Midbrain (tissue), 1 donor: ENCODE measurements at places on chromosomes 2 and 18.

- no peak for DNase-seq
These were observed 37.4 kb downstream of the NCK2 start for GRCh38 chr2:105782123-105782522.

GRCh38 chr2:119820275-119820674 is 60.6 kb downstream of the PTPN4 start:
- no peak for DNase-seq

- no peak for DNase-seq
These were observed 400.5 kb upstream of the RAB12 start for GRCh38 chr18:8208716-8209115.

DNA sequence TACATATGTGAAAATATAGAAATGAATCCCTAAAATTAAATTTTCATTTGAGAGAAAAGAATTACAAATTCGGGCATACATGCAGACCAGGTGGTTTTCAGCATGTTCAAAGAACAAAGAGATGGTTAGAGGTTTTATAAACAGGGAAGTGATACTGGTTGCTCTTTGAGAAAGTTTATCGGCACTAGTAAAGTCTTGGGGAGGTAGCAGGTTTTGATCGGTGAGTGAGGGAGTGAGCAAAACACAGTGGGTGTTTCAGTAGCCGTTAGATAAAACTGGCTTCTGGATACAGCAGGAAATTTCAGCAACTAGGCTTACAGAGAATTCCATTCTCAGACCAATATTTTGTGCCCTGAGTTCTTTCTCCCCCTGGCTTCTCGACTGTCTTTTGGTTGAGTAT is 51.1 kb downstream of the DSC3 start:
- DNase-seq: no peak

DNA sequence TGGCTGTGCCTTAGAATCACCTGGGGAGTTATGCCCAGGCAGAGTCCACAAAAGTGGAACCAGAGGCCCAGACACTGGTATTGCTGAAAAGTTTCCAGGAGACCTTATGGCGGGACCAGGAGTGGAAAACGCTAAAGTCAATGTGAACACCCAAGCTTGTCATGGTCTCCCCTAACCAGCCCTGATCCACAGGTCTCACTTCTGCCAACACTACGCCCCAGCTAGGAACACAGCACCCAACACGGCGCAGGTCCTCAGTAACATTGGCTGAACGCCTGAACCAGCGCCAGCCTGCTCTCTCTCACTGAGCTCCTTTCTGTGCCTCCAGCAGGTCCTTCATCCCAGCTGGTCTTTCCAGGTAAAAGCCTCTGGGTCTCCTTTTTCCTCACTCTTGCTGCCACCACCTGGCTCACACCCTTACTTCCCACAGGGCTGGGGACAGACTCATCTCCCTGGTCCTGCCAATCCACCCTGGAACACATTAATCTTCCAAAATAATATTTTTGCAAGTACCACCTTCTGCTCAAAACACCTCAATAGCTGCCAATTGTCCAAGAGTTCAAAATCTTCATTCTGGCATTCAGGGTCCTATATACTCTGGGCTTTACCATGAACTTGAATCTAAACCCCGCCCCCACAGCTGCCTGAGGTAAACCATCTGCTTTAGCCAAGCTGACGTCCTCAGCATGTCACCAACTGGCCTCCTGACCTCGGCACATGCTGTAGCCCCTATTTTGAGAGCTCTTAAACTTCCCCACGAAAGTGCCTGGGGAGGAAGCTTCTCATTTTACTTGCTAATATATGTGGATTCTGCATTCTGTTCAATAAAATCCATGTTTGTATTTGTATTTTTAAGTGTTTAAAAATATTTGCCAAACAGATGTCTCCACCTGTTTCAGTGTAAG is 34.6 kb downstream of the ADCY3 start:
- no peak for DNase-seq

DNA sequence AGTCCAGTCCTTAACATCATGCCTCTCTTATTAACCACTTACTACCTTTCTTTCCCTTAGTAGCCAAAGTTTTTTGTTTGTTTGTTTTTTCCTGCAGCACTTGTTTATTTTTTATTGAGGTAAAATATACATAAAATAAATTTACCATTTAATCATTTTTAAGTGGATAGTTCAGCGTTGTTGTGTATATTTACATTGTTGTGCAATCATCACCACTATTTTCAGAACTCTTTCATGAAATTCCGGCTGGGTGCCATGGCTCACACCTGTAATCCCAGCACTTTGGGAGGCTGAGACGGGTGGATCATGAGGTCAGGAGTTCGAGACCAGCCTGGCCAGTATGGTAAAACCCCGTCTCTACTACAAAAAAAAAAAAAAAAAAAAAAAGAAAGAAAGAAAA is 38.1 kb upstream of the LHCGR start:
- DNase-seq: no peak

- no peak for DNase-seq
These were observed 174.4 kb upstream of the SPHKAP start for GRCh38 chr2:228355897-228356296.

- no peak for DNase-seq
These were observed 565.2 kb downstream of the NRXN1 start for GRCh38 chr2:50466685-50467084.

DNA sequence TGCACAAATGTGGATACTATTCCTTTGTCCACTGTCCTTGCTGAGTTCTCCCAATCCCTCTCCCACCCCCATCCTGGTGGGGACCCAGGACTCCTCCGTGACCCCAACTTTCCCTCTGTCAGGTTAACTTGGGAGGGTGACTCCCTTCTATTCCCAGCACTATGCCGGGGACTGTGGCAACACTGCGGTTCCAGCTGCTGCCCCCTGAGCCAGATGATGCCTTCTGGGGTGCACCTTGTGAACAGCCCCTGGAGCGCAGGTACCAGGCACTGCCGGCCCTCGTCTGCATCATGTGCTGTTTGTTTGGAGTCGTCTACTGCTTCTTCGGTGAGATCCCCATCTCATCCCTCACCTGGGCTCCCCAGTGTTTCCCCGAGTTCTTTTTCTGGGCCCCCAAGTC is 739 bp downstream of the TMEM198 start:
- no peak for DNase-seq

GRCh38 chr2:207499114-207499513 is 30.6 kb upstream of the CREB1 start:
- DNase-seq: no peak

- no peak for DNase-seq
These were observed 169.2 kb downstream of the METTL4 start for GRCh38 chr18:2402084-2402483.

DNA sequence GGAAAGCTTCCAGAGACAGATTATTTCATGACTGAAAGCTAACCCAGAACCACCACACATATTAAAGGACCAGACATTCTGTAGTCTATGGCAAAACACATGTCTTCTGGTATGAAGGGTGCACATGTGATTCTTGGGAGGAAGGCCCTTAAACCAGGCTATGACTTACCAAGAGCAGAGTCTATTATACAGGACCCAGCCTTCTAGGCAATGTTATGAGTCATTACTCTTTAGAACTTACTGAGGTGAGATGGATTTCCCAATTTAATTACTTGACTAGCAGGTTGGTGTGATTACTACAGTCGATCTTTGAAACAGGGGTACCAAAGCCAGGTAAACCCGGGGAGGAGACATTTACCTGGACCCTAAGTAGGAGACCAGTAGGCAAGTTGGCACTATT is 350.8 kb downstream of the TRIB2 start:
- no peak for DNase-seq

- DNase-seq: no peak
These were observed 418.3 kb upstream of the SPHKAP start for GRCh38 chr2:228599781-228600180.

DNA sequence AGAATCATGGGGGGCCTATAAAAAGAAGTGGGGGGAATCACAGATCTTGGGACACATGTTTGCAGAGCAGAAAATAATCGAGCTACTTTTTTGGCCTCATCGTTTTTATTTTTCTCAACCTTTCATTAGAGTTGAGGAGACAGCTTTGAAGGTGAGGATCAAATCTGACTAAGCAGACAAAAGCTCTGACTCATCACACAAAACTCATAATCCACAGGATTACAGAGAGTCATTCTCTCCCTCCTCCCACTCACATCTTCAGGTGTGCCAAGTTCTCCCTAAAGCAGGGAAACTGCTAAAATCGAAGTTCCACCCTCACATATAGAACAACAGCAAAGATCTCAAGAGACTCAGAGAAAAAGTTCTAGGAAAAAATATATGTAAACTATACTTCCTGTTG is 15.6 kb downstream of the BAZ2B start:
- DNase-seq: no peak

DNA sequence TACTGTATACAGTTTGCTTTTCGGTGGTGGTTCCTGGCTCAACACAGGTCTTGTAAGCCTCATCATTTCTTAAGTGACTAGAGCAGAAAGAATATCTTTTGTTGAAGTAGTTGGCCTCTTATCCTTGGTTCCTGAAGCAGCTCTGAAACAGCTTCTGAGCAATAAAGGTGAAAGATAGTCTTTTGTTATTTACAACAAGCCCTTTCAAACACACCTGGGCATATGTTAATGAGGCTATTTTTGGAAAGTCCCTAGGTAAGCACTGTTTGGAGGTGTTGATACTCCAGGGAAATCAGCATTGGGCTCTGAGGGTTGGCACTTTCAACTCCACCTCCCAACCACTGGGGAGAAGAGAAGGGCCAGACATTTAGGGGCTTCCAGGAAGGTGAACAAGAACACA is 211.0 kb downstream of the MCFD2 start:
- DNase-seq: no peak

- no peak for DNase-seq
These were observed 666.8 kb upstream of the SETBP1 start for GRCh38 chr18:44013871-44014270.

DNA sequence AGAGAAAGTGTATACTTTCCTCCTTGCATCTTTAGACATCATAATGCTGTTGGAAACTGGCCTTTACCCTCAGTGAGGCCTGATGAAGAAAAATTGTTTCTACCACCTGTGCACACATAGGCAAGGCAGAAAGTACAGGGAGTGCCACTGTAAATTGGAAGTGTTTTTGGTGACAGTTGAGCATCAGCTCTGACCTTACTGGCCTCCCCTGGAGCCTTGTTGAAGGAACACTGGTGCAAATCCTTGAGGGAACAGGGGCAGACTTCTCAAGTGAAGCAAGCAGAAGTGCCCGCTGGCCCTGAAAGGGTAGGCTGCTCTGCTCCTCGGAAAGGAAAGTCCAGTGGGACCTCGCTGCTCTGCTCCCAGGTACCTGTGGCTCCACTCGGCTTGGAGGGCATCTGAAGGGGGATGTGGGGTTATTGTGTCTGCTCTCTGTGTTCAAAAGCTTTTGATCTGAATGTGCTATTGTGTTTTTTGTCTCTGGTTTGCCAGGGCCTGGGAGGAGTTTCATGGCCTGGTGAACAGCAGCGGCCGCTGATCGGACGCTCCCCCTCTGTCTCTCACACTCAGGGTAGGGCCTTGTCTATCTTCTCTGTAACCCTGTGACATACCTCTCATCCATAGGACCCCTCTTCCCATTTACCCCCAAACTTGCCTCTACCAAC is 23.4 kb downstream of the EIF4E2 start:
- DNase-seq: peak; percentile 36

DNA sequence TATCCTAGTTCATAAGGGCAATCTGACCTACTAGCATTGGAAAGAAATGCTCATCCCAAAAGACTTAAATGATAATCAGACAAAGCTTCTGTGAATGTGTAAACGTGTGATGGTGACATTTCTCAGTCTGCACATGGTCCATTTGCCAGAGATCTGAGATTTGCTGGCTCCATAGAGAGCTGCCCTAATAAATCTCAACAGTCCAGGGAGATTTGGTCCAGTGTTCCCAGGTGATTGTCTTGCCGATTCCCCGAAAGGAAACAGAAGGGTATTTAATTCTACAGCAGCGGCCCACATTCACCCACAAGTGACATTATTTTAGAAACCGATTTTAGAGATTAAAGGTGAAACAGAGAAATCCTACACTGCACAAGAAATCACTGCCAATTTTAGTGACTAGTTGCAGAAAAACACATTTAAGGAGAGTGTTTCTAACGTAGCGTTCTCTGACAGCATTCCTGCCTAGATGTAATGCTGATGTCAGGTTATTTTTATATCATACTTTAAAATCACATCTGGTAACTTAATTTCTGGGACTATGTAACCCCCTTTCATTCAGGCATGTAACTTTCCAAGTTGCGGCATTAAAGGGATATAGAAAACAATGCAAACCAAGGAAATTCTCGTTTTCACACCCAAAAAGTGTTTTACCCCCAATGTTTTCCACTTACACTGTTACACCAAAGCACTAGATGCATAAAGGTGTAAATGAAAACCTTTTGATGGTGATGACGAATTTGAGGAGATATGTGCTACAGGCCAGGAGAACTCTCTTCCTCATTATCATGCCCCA is 231.9 kb upstream of the FN1 start:
- no peak for DNase-seq

- DNase-seq: no peak
These were observed 20.2 kb downstream of the DRC1 start for GRCh38 chr2:26421961-26422360.

DNA sequence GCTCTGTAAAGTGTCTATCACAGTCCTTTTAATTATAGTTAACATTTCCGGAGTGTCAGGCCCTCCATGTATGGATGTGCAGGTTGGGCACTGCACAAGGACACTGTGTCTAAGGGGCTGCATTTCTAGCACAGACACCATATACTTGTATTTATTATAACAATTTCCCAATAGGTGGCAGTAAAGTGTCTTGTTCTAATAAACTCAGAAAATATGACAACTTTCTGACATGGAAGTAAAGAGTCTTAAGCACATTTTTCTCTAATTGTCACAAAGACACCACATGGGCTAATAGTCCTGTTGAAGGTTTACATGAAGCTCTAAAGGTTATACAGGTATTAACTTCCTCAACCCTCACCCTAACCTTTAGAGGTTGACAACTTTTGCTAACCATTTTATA is 156.6 kb downstream of the DYSF start:
- peak; percentile 43 for DNase-seq

DNA sequence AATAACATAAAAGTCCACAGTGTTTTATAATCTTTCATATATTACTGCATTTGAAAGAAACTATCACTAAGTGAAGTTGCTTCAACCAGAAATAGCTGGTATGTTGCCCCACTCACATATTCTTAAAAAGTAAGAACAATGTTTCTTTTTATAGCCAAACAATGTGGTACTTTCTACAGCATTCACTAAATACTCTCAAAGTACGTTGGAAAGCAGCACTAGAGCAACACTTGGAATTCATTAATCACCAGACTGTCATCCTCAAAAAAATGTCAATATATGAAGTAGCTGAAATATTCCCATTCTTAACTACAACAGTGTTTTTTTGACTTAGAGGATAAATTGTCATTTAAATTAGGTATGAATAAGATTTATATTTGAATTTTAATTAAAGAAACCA is 32.8 kb downstream of the COBLL1 start:
- no peak for DNase-seq

- no peak for DNase-seq
These were observed 128.0 kb downstream of the SPP2 start for GRCh38 chr2:234178330-234179030.

DNA sequence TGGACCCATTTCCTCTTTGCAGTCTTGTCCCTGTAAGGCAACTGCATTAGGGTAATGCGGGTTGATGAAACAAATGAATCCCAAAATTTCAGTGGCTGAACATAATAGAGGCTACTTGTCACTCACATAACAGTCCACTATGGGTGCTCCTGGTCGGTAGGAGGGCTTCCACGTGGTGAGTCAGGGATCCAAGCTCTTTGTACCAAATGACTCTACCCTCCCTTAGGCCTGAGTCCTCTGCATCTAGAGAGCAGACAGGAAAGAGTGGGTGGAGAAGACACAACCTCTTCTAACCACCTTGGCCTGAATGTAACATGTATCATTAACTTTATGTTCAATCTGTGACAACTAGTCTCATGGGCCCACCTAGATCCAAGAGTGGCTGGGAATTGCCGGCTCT is 86.2 kb upstream of the HAAO start:
- no peak for DNase-seq

GRCh38 chr2:205138735-205139134 is 543.6 kb upstream of the NRP2 start:
- no peak for DNase-seq
